ENCODE measurements at places on chromosomes 13 and 19.

GRCh38 chr13:72726726-72727416 lies 558 bp downstream of the MZT1 start:
- peak; percentile 1 for DNase-seq

DNA sequence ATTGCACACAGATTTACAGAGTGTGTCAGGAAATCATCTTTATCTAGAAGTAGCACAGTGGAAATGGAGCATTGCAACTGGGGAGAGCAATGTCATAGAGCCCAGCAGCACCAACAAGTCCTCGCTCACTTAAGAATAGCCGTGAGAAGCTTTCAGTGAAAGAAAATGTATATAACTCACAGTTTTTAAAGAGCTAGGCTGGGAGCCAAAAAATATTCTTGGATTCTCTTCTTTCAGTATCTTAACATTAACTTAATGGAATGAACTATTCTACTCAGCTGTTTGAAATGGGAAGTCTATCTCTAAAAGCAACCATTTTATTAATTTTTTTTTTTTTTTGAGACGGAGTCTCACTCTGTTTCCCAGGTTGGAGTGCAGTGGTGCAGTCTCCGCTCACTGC lies 329.6 kb downstream of the COG6 start:
- no peak for DNase-seq

DNA sequence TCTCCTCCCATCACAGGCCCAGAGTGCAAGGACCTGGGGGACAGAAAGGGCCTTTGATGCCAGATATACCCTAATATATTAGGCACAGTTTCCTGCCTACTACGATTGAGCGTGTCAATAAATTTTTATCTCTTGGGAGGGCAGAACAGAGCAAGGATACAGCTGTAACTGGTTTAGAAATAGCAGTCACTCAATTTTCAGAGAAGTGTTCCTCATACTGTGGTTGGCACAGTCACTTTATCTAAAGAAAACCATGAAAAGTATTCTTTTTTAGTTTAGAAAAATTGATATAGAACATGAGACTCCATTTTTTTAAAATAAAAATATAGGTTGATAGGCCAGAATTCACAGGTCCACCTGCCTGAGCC lies 460 bp upstream of the ZNF155 start:
- no peak for DNase-seq

GRCh38 chr19:7265963-7266362 lies 28.3 kb downstream of the INSR start:
- no peak for DNase-seq

DNA sequence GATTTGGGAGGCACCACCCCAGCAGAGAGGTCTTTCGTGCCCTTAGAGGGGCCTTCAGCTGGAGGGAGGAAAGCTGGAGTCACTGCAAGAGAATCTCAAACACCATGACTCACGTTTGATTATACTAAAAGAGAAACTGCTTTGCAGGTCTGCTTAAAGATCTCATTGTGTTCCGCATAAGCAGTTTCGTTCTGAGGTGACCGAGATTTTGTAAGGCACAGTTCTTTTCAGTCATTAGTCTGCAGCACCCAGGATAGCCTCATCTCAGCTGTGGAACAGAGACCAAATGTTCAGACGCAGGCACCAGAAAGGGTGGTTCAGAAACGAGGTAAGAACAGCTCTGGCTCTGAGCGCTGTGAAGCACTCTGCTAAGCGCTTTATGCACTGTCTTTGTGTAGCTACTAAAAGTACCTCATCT lies 71.2 kb upstream of the GTF3A start:
- DNase-seq = no peak

DNA sequence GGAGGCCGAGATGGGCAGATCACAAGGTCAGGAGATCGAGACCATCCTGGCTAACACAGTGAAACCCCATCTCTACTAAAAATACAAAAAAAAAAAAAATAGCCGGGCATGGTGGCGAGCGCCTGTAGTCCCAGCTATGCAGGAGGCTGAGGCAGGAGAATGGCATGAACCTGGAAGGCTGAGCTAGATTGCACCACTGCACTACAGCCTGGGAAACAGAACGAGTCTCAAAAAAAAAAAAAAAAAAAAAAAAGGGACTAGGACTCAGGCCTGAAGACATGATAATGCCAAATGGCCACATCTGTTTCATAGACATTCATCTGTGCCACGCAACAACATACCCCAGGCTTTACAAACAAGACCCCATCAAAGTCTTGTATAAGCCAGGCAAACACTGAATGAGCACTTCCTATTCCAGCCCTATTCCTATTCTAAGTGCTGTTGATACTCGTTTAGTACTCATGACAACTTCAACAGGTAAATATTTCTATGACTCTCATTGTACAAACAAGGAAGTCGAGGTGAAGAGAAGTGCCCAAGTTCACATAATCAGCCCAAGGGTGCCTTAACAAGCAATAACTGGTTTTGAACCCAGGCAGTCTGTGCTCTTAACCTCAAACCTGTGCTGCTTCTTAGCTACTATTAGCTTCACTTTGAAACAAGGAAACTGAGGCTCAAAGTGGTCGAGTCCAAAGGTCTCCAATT lies 1.7 kb downstream of the B9D2 start:
- DNase-seq = no peak

DNA sequence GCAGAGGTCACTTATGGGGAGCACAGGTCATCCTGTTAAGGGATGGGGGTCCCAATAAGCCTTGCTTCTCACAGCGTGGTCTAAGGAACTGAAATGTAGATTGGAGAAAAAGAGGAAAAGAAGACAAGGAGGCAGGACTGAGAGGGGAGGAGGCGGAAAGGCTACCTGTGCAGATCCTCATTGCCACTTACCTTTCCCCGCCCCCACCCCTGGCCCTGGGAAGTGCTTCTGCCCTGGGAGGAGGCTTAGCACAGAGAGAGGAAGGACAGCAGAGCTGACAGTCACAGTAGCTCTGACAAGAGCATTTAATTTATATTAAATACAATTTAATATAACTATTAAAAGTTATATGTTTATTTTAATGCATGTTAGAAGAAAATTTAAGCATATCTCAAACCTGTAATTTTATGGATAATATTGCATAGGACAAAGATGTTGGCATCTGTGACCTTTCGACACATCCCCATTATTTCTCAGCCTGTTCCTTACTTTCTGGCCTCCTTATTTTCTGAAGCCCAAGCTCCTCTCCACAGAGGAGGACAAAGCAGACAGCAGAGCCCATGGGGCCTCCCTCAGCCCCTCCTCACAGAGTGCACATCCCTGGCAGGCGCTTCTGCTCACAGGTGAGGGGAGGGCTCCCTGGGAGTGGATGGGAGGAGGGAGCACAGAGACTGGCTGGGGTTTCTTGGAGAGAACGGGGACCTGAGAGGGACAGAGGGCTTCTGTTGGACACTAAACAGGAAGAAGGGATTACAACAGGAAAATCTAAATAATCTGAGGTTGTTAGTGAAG lies 23.4 kb downstream of the CEACAM21 start:
- DNase-seq = no peak

- no peak for DNase-seq
These were observed 46.4 kb downstream of the CELF5 start for GRCh38 chr19:3270902-3271301.

DNA sequence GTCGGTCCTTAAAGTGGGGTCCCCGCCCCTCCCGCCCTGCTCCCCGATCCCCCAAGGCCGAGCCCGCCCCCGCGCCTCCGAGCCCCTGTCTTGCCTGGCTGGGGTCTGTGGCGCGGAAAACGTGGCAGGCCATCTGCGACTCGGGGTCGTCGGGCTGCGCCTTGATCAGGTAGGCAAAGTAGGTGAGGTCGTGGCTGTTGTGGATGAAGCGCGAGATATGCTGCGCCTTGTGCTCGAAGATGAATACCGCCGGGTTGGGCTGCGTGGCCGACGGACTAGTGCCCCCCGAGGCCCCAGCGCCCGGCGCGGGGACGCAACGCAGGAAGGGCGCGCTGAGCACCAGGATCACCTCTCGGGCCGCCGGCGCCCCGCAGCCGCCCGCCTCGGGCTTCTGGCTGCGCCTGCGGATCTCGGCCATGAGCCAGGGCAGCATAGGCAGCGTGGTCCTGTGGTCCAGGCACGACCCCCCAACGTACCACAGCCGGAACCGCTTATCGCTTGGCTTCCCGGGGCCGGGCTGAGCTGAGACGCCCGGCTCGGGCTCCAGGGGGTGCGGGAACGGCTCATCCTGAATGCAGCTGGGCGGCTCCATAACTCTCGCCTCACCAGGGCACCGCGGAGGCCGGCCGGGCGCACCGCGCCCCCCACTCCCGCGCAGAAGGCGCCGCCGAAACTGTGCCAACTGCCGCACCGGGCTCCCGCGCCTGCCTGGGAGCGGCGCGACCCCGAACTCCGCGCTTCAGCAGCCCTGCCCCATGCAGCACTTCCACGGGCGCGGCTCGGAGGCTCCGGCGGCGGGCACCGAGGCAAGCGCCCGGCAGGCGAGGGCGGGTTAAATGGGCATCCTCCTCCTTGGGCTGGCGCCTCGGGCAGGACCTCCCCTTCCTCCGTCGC lies 546 bp downstream of the TBC1D4 start:
- no peak for DNase-seq

- no peak for DNase-seq
These were observed 81.1 kb upstream of the FLT1 start for GRCh38 chr13:28576067-28576466.

DNA sequence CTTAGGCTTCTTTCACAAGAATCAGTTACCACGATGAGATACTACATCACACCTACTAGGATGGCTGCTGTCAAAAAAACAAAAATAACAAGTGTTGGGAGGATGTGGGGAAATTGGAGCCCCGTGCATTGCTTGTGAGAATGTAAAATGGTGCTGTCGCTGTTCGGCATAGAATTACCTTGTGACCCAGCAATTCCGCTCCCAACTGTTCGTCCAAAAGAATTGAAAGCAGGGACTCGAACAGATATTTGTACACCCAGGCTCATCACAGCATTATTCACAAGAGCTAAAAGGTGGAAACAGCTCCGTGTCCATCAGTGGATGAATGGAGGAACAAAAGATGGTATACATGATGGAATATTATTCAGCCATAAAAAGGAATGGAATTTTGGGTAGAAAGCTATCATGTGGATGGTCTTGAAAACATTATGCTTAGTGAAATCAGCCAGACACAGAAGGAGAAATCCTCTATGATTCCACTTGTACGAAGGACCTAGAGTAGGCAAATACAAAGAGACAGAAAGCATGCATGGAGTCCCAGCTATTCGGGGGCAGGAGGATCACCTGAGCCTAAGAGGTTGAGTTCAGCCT lies 23.4 kb downstream of the PAK4 start:
- no peak for DNase-seq

GRCh38 chr13:53131361-53131760 lies 102.7 kb downstream of the OLFM4 start:
- no peak for DNase-seq

- DNase-seq = no peak
These were observed 12.3 kb upstream of the LENG8 start for GRCh38 chr19:54436628-54437252.

- no peak for DNase-seq
These were observed 36.0 kb downstream of the MBNL2 start for GRCh38 chr13:97257800-97258799.

- no peak for DNase-seq
These were observed 4.4 kb upstream of the ATP1A3 start for GRCh38 chr19:41998246-41999020.

DNA sequence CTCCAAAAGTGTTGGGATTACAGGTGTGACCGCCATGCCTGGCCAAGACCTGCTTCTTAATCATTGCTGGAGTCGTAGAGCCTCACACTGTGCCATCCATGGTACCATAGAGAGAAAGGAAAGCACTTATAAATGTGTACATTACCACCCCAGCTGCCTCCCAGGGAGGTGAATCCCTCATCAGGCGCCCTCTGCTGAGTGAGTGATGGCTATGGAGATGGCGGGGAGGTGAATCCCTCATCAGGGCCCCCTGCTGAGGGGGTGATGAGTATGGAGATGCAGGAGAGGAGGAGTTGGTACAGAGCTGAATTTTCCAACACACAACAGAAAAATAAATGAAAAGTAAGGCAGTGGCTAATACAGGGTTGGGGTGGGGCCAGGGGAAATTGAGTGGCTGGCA lies 263.4 kb downstream of the UQCRFS1 start:
- no peak for DNase-seq

GRCh38 chr19:44718441-44719261 lies 19.7 kb downstream of the CEACAM16 start:
- no peak for DNase-seq

DNA sequence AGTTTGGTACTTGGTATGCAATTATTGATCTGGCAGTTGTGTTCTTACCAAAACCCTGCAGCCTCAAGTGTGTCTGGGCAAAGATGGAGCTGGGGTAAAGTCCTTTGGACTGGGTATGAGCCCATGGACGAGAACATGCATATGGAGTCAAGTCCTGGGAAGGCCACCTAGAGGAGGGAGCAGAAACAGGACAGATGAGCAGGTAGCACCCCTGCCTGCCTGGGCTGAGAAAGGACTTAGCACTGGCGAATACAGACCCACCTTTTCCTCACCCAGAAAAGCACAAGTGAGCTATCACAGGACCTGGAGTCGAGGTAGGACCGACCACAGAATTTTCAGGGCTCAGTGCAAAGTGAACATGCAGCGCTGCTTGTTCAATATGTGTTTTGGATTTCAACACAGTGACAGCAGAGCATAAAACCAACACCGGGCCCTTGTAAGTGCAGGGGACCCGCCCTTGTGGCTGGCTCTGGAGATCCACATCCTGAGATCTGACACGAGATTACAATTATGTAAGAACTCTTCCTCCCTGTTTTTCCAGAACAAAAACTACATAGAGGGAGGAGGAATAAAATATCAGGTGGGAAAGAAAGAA lies 25.9 kb downstream of the IGFL2 start:
- no peak for DNase-seq

DNA sequence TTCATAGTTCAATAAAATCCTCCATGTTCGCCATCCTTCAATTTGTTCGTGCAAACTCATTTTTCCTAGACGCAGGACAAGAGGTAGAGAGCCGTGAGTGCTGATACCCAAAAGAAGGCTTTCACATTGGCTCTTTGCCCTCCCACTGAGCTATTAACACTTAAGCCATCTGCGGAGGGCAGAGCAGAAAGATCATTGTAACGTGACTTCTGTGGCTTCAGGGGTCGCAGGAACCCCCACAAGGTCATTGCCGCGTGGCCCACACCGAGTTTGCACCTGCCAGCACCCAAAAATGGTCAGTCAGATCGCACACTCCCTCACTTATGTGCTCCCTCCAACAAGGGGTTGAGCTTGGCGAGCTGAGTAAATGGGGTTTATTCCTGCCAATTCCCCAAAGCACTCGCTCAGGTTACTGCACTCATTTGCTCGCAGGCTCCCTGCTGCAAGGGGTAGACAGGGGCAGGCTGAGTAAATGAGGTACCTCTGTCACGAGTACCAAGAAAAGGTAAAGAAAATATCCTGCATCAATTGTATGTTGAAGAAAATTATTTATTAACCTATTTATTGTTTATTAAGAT lies 144.1 kb downstream of the PRR20E start:
- no peak for DNase-seq

DNA sequence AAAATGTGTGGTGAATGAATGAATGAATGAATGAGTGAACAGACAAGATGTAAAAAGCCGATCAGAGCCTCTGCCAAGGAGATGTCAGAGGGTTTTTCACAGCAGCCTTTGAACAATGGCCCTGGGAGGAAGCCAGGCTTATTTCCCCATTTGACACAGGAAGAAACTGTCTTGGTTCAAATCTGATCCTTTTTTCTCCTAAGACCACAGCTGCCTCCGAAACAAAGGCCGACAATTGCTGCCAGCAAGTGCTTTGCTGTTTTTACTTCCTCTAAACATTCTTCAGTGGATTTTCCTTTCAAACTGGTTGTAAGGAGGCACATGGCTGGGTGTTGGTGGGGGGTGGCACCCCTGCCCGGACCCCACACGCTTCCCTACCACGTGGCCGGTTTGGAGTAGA lies 44.2 kb upstream of the HOMER3 start:
- DNase-seq = no peak
